ENCODE measurements at places on chromosomes 2 and 18.

GRCh38 chr18:46110406-46110805 lies 6.2 kb downstream of the HAUS1 start:
- no peak for DNase-seq

DNA sequence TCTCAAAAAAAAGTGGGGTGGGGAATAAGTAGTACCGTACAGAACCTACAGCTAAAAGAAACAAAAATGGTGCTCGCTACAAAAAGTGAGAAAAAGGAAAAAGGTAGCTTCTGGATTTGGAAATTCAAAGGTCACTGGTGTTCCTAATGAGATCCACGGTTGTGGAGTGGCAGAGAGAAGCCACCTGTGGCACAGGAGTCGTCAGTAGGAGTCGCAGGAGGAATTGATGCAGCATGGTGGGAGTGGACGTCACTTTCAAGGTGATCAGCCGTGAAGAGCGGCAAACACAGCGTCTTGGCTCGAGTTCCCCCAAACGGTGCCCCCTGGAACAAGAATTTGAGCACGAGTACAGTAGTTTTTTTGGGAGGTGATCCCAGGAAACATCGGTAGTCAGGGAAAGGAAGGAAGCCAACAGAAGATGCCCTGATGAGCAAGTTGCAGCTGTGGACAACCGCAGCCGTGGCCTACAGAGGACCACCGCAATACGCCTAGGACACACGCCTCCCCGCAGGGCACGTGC lies 1.4 kb upstream of the TTL start:
- no peak for DNase-seq

DNA sequence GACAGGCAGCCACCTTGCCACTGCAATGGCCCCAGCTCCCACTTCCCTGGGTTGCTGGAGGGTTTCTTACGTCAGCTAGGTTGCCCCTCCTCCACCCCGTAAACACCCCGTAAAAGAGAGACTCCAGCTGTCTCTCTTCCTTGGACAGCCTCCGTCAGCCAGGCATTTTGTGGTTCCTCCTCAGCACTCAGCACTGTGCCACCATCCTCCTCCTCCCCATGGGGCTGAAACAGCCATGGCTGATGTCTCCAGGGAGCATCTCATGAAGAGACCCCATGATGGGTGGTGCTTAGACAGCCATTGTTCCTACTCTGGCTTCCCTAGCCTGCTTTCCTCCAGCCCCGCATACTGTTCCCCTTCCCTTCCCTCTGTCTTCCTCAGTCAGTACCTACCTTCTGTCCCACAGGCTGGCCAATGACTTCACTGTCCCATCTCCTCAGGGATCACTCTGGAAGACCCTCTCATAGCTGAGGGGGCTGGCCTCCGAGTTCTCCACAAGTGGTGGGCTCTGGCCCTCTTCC lies 143.3 kb upstream of the SIX3 start:
- DNase-seq: no peak

DNA sequence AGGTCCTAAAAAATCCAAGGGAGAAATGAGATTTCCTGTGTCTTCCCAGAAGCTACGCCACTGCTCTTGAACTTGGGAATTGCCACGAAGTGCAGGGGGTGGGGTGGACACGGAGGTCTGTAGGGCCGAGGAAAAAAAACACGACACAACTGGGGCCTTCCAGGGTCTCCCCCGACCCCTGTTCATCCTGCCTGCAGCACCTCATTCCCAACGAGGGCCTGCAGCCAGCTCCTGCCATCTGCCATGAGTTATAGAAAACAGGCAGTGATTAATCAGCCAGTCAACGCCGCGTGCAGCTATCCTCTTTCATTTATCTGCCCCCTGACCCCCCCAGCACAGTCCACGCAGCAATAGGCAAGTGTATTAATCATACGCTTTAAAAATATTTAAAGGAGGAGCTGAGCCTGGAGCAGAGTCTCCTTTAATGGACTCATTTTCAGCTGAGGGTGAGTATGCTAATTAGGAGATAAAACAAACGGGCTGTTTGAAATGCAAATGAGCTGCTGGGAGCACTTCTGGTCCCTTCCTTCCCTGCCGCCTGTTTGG lies 209.9 kb downstream of the TFCP2L1 start:
- peak; percentile 30 for DNase-seq

GRCh38 chr18:43886341-43886740 lies 609.1 kb upstream of the SYT4 start:
- DNase-seq: no peak

DNA sequence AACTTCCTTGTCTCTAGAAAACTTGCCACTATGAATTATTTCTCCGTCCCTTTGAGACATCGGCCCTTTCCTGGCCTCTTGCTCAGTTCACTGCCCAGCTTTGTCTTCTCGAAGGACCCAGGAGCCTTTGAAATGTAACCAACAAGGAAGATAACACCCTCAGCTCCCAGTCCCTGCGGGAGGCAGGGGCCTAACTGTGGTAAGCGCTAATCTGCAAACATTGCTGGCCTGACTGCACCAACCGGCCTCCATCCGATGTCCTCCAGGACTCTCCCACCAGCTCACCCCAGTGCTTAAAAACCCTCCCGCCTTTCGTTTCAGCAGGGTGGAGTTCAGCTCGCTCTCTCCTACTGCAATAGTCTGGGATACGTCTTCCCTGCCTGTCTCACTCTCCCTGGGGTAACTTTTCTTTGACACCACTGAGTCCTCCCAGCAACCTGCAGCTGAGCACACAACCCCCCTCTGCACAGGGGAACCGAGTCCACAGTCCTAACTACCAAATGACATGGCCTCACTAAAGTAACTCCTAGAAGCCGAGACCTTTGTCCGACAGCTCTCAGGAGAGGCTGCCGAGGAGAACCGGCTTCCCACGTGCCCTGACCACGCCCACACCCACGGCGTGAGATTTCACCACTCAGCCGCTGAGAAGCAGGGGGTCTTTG lies 76.1 kb downstream of the MBP start:
- peak; percentile 69 for DNase-seq

- no peak for DNase-seq
These were observed 622.3 kb upstream of the ACVR2A start for GRCh38 chr2:147222506-147222905.
